ENCODE measurements at places on chromosomes 1 and 21.

- DNase-seq: no peak
These were observed 236.5 kb upstream of the JUN start for GRCh38 chr1:59020151-59020997.

GRCh38 chr1:19861034-19861433 is 21.2 kb upstream of the OTUD3 start:
- no peak for DNase-seq

- no peak for DNase-seq
These were observed 13.4 kb downstream of the RNASEL start for GRCh38 chr1:182575540-182576149.

GRCh38 chr21:44054710-44055109 is 42.6 kb downstream of the TRAPPC10 start:
- DNase-seq: no peak

DNA sequence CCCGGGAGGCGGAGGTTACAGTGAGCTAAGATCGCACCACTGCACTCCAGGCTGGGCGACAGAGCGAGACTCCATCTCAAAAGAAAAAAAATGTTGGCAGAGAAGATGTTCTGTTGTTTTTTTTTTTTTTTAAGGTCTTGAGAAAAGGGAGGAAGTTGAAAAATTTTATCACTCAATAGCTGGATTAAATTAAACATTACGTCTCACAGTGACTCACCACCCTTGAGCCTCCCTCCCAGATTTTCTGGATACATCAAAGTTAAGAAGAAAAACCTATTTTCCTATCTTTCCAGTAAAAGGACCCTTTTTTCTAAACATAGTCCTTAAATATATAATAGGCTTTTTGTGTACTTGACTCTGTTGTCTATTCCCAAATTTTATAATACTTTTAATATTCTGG is 35.5 kb downstream of the IFNAR1 start:
- no peak for DNase-seq

DNA sequence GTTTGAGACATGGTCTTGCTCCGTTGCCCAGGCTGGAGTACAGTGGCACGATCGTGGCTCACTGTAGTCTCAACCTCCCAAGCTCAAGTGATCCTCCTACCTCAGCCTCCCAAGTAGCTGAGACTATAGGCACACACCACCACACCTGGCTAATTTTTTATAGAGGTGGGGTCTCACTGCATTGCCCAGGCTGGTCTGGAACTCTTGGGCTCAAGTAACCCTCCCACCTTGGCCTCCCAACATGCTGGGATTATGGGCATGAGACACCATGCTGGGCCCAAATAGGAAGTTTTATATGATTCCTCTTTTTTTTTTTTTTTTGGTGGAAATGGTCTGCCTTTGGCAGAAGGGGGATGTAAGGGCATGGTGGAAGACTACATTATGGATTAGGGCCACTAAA is 6.1 kb upstream of the FNDC7 start:
- DNase-seq: no peak

- DNase-seq: no peak
These were observed 178.9 kb downstream of the MIS18A start for GRCh38 chr21:32099812-32100416.

DNA sequence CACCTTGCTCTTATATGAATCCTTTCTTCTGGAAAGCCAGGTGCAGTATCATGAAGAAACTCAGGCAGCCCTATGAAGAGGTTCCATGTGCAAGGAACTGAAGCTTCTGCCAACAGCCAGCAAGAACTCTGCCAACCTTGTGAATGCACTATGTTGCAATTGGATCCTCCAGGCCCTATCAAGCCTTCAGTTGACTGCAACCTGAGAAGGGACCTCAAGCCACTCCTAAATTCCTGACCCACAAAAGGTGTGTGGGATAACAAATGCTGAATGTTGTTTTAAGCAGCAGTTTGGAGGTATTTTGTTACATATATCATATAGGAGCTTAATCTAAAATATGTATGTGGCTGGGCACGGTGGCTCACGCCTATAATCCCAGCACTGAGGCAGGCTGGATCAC is 84.0 kb downstream of the RERE start:
- DNase-seq: no peak

GRCh38 chr1:57959531-57960241 is 535.8 kb upstream of the DAB1 start:
- no peak for DNase-seq

DNA sequence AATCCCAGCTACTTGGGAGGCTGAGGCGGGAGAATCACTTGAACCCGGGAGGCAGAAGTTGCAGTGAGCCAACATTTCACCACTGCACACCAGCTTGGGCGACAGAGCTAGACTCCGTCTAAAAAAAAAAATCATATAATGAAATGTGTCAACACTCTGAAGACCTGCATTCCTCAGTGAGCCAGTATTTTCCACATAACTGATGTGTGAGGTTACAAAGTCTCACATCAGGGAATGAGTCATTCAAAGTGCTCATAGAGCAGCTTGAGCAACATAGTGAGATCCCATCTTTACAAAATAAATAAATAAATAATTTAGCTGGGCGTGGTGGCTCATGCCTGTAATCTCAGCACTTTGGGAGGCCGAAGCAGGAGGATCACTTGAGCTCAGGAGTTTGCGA is 65.5 kb downstream of the CASZ1 start:
- DNase-seq: no peak

DNA sequence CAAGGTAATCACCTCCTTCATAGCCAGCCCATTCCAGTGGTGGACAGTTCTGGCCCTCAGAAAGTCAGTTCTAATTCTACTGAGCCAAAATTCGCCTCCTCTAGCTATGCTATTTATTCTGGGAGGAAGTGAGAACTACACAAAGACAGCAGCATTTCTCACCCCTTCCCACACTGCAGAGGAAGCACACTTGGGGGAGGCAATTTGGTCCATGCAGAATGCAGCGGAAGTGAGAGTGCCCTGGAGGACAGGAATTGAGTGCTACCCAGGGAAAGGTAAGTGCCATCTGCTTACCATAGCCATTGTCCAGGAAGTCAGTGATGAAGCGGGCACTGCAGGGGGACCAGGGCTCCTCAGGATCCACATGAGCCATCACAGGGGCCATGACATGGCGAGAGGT is 3.7 kb downstream of the ADAMTS4 start:
- peak; percentile 24 for DNase-seq

- no peak for DNase-seq
These were observed 275.1 kb upstream of the GJB5 start for GRCh38 chr1:34479731-34480130.

GRCh38 chr1:207240325-207241101 is 81.0 kb upstream of the CD55 start:
- DNase-seq: no peak

DNA sequence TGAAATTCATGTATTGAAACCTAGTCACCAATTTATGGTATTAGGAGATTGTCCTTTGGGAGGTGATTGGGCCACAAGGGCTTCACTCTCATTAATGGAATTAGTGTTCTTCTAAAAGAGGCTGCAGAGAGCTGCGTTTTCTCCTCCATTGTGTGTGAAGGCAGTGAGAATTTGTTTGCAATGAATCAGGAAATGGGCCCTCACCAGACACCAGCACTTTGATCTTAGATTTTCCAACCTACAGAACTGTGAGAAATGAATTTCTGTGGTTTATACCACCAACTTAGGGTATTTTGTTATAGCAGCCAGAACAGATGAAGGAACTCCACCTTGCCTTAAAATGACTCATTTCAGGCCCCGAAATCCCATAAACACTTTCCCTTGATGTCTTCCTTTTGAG is 544.2 kb downstream of the RWDD3 start:
- DNase-seq: no peak

DNA sequence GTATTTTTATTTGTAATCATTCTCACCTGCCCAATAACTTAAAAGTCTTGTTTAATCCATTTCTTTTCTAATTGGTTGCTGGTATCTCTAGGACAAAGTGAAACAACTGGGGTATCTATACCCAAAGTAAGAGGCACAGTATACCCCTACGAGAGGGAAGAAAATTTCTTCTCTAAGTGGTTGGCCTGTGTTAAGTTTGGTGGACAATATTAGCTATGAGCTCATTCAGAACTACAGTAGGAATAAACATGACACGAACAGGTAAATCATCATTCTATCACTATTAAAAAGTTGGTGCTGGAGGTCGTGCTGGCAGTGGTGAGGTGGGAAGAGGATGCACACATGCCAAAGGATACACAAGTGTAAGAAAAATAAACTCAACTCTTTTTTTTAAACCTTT is 99.6 kb downstream of the ZNF644 start:
- DNase-seq: no peak

DNA sequence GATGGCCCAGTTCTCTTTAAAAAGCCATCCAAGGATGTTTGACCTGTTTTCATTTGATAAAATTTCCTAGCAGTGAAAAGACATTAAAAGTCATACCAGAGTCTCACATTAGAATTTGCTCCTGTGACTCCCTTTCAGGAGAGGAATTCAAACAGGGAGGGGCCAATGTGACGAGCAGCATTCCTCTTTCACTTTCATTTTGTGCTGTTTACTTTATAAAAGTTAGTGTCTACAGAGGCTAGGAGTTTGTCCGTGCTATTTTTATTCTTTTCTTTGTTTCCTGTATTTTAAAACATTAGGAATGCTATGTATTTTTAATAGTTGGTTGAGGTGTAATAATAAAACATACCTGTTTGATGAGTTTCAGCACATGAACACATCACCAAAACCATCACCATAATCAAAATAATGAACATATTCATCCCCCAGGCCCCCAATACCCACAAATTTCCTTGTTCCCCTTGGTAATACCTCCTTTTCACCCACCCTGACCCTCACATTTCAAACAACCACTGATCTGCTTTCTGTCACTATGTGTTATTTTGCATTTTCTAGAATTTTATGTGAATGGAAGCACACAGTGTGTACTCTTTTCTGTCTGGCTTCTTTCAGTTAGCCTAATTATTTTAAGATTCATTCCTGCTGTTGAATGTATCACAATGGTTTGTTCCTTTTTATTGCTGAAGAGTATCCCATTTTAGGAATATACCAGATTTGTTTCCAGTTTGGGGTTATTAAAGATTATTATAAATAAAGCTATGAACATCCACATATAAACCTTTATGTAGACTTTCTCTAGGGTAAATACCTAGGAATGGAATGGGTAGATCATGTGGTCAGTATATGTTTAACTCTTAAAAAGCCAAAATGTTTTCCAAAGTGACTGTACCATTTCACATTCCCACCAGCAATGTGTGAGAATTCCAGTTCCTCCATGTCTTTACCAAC is 129.5 kb downstream of the TENT5C start:
- DNase-seq: no peak

GRCh38 chr1:51422367-51423072 is 92.2 kb upstream of the TTC39A start:
- no peak for DNase-seq

- DNase-seq: no peak
These were observed 19.0 kb upstream of the ABCG1 start for GRCh38 chr21:42199868-42200463.

DNA sequence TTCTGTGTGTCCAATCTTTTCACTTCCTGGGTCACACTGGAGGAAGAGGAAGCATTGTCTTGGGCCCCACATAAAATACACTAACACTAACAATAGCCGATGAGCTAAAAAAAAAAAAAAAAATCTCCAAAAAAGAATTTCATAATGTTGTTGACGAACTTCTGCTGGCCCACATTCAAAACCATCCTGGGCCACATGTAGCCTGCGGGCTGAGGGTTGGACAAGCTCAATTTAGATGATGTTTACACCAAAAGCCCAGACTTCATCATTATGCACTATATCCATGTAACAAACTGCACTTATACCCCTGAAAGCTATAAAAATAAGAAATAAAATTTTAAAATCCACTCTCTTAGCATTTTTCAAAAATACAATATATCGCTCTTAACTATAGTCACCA is 187.8 kb upstream of the PTBP2 start:
- no peak for DNase-seq

DNA sequence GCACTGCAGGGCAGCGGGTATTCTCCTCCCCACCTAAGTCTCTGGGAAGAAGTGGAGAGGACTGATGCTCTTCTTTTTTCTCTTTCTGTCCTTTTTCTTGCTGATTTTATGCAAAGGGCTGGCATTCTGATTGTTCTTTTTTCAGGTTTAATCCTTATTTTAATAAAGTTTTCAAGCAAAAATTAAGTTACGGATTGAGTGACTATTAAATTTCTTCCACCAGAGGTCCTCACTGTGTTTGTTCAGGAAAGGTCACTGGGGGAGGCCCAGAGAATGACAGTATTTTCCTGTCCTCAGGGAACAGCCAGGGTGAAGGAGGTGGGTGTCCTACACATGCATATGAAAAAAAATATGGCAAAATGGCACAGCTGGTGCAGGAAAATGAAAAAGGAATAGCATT is 4.4 kb upstream of the ELF3 start:
- no peak for DNase-seq

DNA sequence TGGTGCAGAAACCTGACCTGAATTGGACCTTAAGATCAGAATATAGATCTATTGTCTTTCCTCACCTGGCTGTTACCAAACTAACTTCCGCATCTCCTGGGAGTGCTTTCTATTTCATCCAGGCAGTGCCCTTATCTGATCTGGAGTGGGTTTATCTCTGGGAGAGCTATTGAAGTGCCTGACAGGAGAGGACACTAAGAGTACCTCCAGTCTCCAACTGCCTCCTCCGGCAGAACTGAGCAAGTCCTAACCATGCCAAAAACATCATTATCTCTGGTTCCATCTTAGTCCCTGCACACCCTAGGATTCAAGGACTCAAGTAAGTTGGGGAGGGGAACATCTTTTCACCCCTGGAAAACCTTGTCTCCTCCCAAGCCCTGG is 12.4 kb upstream of the KCNJ15 start:
- DNase-seq: no peak
